ENCODE measurements at places on chromosomes 4 and X.

DNA sequence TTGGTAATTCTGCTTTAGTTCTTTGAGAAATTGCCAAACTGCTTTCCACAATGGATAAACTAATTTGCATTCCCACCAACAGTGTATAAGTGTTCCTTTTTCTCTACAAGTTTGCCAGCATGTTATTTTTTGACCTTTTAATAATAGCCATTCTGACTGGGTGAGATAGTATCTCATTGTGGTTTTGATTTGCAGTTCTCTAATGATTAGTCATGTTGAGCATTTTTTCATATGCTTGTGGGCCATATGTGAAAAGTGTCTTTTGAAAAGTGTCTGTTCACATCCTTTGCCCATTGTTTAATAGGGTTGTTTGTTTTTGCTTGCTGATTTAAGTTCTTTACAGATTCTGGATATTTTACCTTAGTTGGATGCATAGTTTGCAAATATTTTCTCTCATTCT, 25.9 kb downstream of the ENPEP start:
- no peak for DNase-seq

DNA sequence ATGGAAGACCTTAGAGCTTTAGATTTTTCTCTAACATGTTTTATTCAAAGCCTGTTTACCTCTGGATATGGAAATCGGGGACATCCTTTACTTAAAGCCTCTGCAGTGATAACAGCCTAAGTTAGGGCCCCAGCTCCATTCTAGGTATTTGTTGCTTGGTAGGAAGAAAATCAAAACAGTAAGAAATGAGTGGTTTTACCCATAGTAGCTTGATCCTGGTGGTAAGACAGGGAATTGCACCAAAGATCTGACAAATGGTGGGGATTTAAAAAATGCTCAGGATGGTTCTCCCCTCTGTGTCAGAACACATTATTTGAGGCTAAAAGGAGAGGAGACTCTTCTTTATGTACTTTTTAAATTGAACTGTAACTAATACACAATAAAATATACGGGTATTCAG, 52.4 kb downstream of the AFF2 start:
- no peak for DNase-seq

DNA sequence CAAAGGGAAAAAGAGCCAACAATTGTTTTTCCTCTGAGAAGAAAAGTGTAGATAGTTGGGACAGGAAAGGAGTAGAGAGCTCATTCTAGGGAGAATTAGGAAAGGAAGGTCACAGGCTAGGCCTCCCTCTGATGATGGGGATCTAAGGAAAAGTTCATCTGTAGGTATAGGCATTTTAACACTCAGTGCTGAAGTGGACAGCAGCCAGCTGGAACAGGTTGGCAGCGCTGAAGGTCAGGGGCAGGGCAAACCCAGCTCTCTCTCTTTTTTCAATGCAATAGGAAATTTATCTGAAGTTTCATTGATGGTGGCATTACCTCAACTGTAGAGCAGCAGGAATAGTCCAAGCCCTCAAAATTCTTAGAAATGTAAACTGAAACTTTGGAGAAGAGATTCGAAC, 98.5 kb upstream of the ETNPPL start:
- no peak for DNase-seq

DNA sequence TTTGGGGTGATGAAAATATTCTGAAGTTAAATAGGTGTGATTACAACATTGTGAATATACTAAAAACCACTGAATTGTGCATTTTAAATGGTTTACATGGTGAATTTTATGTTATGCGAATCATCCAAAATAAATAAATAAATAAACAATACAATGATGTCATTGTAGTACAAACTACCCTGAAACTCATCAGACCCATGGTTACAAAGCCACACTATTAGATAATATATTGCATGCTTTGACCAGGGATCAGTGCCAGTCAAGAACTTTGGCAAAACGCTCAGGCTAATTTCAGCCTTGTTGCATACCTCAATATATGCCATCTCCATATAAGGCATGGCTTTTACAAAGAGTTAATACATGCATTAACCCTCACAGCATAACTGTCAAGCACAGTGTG, 45.5 kb upstream of the XIAP start:
- no peak for DNase-seq

- DNase-seq = no peak
Observed at GRCh38 chr4:689723-690122, 772 bp upstream of the SLC49A3 start.

- no peak for DNase-seq
Observed at GRCh38 chrX:143998261-143998660, 114.4 kb downstream of the UBE2NL start.

- DNase-seq = no peak
Observed at GRCh38 chrX:68462197-68462596, 28.9 kb upstream of the OPHN1 start.

All from stimulated activated CD4-positive, alpha-beta T cell treated with anti-CD3 and anti-CD28 coated beads, Interleukin-15, amount 100 ng/mL, for 48 hours (primary cell).